H1 (cell line): ENCODE measurements at places on chromosomes 12 and 14. TPM values are rescaled to one million over a fixed set of nuclear protein-coding genes. Genes with fewer than 3 reads are reported as not detected.

- H3K4me3 ChIP-seq, result no peak overlapping the region
- H3K27ac ChIP-seq, result no peak overlapping the region
- no peaks in the 10 kb centered on the region for H3K27me3 ChIP-seq
- H3K4me1 ChIP-seq, result no peaks in the 10 kb centered on the region
- DNase-seq, result no peak
Observed at GRCh38 chr12:86429824-86430223, 173.6 kb upstream of the MGAT4C start.

- no peaks in the 10 kb centered on the region for H3K36me3 ChIP-seq
- no peak for DNase-seq
- no peak overlapping the region for H3K4me3 ChIP-seq
- no peaks in the 10 kb centered on the region for H3K27me3 ChIP-seq
- no peak overlapping the region for H3K27ac ChIP-seq
Observed at GRCh38 chr12:67419810-67420209, 150.7 kb downstream of the CAND1 start.

CACNA1C gene
- total RNA-seq, result 1.3 and 1.9 TPM in 2 replicates

NAB2 gene
- 20.6 and 20.9 TPM in 2 replicates for total RNA-seq

PPP1R1A gene
- total RNA-seq, result 8.1 and 13.1 TPM in 2 replicates

WNT5B gene
- 0.91 and 1.2 TPM in 2 replicates for total RNA-seq
